ENCODE measurements at places on chromosomes 11 and 22.

DNA sequence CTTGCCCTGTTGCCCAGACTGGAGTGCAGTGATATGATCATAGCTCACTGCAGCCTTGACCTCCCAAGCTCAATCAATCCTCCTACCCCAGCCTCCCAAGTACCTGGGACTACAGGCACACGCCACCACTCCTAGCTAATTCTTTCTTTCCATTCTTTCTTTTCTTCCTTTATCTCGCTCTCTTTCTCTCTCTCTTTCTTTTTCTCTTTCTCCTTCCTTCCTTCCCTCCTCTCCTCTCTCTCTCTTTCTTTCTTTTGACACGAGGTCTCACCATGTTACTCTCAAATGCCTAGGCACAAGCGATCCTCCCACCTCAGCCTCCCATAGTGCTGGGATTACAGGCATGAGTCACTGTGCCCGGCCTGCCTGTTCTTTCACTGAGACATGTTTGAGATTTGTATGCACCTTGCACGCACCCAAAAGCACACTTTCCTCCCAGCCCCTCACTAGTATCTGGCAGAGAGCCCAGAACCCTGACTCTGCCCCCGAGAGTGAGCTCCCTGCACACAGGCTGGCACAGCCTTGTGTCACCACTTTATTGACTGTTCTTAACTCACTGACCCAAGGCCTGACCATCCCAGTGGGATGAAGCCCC is 56.8 kb downstream of the CD6 start:
- no peak for DNase-seq

DNA sequence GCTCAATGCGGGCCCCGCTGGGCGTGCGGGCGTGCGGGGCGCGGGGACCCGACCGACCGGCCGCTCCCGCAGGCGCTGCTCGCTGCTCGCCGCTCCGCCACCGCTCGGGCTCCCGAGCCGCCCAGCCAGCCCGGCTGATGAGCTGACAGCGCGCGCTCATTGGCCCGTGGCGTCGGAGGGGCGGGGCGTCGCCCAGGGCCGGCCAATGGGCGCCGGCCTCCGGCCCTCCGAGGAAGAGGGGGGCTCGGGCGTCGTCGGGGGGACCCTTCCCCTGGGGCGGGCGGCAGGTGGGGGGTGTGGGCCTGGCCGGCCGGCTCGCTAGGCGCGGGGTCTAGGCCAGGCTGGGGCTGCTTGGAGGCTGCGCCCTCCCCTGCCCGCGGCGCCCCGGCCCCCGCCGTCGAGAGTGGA is at the start of gene SCUBE1:
TSS of gene SCUBE1 (minus strand) at position 111 of the 408 bp plus-strand sequence. CDS start 111 bp downstream, outside the sequence.
- peak; percentile 26 for DNase-seq

DNA sequence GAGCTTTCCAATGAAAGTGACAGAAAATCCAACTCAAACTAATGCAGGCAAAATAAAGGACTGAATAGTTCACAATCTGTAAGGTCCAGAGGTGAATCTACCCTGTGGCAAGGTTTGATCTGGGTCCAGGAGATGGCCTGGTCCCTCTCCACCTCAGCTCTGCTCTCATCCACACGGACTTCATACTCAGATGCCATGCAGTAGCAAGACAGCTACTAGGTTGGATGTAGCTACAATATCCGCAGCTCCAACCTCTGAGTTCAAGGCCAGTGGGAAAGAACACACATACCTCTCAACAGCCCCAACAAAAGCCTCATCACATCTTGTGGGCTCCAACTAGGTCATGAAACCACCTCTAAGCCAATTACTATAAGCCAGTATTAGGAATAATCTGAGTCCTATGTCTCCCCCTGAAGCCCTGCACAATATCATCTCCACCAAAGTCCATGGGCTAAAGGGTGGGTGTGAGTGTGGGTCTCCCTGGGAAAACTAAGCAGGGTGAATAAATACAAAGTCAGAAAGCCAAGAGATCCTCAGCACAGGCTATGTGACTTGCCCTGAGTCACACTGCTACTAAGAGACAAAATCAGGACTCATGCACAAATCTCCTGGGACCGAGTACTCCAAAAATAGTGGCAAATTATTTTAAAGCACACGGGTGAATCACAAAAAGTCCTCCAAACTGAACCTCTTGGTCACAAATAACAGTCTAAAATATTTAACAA is 78.8 kb downstream of the LARGE1 start:
- no peak for DNase-seq

DNA sequence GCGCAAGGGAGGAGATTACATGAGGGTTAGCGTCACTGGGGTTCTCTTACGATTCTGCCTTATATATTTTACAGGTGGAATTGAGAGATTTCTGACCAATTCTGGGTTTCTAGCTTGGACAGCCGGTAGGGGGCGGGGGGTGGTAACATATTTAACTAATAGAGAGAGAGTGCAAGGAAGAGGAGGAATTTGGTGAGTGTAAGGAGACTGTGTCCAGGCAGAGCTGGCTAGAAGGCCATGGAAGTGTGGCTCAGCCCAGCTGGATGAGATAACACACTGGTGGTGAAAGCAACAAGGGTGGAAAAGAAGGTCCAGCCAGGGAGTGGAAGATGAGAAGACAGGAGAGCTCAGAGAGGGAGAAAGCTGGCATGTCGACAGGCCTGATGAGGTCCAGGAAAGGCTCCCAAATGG is 56.5 kb downstream of the ST3GAL4 start:
- DNase-seq, result no peak

- DNase-seq, result peak; percentile 50
These were observed 1.0 kb upstream of the SLC25A1 start for GRCh38 chr22:19179497-19180048.

- DNase-seq, result no peak
These were observed 4.3 kb upstream of the PGA3 start for GRCh38 chr11:61198948-61199523.

- no peak for DNase-seq
These were observed 125.1 kb upstream of the ZBED5 start for GRCh38 chr11:10982704-10983510.

DNA sequence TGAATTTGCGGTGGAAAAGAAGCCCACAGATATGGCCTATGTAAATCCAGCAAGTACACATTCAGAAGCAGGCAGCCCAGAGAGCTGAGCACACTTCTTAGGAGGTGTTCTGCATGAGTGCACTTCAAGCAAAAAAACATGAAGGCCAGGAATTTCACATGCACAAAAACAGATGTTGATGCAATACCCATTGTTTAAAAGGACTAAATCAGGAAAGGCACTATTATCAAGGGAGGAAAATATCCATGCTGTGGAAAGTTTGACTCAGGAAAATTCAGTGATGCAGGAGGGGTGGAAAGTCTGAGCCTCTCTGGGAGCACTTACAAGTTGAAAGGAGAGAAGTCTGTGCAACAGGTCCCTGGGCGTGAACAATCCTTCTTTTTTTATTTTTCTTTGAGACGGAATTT is 15.8 kb upstream of the CARS1 start:
- no peak for DNase-seq

DNA sequence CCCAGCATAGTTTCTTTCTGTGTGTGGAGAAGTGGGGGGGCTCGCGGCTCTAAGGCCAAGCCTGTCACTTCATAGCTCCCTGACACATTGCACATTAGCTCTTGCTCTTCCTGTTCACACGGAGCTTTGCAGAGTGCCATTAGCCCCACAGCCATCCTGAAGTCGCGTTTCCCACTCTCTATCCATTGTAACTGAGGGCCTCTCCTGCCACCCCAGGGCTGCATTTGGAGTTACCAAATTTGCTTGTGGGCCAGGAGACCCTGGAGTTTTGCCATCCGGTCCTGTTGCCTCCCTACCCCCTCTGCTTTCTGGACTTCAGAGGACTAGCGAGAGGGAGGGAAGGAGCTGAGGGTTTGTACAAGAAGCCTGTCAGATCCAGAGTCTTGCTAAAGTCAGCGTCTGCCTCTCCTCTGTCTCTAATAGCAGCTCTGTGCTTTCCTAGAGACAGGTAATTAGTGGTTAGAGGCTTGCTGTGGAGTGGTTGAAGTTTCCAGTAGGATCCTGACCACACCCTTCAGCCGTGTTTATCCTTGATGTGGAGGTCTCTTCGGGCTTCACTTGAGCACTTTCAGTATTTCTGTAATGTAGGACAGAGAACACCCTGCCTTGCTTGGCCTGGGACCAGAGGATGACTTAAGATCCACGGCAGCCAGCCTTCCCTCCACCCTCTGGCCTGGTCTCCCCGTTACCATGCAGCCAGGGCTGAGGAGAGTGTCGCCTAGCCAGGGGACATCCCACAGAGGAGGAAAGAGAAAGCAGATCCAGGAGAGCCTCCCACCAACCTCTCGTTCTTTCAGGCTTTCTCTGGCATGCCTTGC is 14.1 kb downstream of the DCPS start:
- DNase-seq, result no peak

Data from NCI-H1930 (cell line).